Stomach (tissue), 19 donors: ENCODE measurements at places on chromosomes 2 and 18. TPM values are rescaled to one million over a fixed set of nuclear protein-coding genes. Genes with fewer than 3 reads are reported as not detected.

DNA sequence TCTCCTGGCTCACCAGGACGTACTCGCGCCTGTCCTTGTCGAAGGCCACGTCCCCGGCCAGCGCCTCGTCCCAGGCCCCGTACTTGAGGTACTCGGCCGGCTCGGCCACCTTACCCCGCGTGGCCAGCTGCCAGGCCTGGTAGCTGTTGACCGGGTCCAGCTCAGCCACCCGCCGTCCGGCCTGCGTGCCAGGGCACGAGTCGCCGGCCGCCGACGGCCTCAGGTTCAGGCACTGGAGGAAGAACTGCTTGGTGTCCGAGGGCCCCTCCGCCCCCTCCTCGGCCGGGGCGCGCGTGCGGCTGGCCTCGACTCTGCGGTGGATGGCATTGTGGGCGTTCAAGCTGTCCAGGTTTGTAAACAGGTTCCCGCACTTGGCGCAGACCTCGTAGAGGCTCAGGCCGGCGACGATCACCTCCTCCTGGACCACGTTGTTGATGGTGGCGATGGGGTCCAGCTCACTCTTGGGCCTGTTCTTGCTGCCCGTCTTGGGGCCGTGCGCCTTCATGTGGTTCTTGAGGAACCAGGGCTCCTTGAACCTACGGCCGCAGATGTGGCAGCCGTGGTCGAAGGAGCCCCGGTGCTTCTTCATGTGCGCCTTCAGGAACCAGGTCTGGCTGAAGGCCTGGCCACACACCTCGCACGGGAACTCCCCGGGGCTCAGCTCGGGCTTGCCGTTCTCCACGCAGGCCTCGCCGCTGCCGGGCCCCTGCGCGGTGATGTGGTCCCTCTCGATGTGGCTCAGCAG, 53.2 kb downstream of the ZNF516 start:
- DNase-seq: no peak

MC5R gene
- not detected for total RNA-seq

DNA sequence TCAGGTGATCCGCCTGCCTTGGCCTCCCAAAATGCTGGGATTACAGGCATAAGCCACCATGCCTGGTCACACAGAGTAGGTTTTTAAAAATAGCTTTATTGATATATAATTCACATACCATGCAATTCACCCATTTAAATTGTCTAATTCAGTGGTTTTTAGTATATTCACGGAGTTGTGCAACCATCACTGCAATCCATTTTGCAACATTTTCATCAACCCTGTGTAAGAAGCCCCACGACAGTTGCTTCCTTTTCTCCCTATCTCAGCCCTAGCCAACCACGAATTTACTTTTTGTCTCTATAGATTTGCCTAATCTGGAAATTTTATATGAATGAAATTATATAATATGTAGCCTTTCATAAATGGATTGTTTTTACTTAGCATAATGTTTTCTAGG, 266.4 kb downstream of the NAPG start:
- DNase-seq: no peak

DNA sequence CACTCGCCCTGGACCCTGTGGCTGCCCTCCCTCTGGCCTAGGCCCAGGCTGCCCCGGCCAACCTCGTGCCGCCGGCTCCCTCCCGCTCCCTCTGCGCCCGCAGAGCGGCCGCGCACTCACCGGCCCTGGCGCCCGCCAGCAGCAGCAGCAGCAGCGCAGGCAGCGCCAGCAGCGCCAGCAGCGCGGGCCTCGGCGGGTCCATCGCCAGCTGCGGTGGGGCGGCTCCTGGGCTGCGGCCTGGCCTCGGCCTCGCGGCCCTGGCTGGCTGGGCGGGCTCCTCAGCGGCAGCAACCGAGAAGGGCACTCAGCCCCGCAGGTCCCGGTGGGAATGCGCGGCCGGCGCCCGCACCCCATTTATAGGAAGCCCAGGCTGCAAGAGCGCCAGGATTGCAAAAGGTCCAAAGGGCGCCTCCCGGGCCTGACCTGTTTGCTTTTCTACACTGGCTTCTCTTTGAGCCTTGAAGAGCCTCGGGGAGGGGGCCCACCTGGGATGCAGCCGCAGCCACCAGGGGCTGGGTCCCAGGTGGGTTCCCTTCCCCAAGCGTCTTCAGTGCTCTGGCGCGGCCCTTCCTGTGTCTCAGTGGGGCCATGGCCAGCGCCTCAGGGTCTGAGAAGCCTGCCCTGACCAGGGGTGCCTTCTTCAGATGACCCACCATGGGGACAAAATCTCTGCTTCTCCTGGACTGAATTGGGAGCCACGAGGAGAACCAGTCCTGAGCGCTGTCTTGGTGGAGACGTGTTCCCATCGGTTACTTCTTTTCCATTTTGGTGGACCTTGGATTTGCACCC, at the start of gene APOB:
TSS of gene APOB (minus strand) at position 330 of the 789 bp plus-strand sequence. CDS start at position 202, 128 bp downstream.
- no peak for DNase-seq

ACP1 gene
- 72.4 TPM for total RNA-seq

ESPNL gene
- total RNA-seq: not detected

CD8A gene
- 1.3 TPM for total RNA-seq

DNA sequence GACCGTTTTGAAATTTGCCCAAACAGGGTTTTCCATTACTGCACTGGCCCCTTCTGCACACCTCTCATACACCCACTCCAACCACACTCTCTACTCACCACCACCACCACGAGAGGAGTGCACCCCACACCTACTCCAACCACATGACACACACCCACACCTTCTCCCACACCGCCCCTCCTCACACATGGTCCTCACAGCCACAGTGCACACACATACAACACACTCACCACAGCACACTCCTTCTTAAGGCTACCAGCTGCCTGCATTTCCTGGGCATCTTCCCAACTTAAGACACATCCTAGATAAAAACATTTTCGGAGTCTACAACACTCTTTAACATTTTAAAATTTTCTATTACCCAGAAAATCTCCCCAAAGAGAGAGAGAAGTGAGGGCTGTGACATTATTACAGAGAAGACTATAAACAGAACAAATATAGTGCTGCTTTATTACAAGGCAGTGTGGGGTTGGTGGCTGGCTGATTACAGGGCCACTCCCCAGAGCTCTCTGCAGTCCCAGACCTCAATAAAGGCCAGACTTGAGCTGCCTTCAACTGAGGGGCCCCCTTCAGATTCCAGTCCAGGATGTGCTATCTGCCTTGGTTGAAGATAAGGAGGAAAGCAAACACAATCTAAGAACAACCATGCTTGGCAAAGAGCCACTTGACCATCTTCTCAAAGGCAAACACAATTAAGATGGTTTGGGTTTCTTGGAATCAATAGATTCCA, 36.1 kb downstream of the NHEJ1 start:
- peak; percentile 62 for DNase-seq

FRZB gene
- 5.8 TPM for total RNA-seq
